ENCODE measurements at places on chromosomes 12 and 14.

DNA sequence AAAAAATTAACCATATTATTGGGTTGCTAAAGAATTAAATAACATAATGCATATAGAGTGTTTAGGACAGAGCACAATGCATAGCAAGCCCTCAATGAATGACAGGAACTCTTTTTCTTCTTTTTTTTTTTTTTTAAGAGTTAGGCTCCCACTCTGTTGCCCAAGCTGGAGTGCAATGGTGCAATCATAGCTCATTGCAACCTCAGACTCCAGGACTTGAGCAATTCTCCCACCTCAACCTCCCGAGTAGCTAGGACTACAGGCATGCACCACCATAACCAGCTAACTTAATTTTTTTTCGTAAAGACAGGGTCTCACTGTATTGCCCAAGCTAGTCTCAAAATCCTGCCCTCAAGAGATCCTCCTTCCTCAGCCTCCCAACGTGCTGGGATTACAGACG is 20.5 kb upstream of the MTERF2 start:
- no peak for DNase-seq

GRCh38 chr12:48998497-48999353 is 450 bp downstream of the DDN start:
- no peak for DNase-seq

GRCh38 chr14:22390824-22391461 is 198.1 kb downstream of the DAD1 start:
- no peak for DNase-seq

GRCh38 chr14:66133666-66134065 is 352.5 kb upstream of the CCDC196 start:
- DNase-seq = no peak

DNA sequence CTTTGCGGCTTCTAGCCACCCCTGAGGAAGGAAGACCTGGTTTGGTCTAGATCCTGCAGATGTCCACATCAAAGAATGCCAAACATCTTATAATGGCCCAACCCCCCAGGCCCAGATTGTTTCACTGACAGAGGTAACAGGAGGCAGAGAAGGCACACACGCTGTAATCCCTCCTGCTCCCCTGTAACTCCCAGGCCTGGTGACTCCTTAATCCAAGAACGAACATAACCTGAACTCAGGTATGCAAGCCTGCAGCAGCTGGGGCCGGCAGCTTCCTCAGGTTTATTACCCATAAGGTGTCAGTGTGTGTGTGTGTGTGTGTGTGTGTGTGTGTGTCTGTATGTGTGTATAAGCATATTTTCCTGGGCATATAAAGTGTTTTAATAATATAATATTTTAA is 52.7 kb downstream of the ERH start:
- no peak for DNase-seq

DNA sequence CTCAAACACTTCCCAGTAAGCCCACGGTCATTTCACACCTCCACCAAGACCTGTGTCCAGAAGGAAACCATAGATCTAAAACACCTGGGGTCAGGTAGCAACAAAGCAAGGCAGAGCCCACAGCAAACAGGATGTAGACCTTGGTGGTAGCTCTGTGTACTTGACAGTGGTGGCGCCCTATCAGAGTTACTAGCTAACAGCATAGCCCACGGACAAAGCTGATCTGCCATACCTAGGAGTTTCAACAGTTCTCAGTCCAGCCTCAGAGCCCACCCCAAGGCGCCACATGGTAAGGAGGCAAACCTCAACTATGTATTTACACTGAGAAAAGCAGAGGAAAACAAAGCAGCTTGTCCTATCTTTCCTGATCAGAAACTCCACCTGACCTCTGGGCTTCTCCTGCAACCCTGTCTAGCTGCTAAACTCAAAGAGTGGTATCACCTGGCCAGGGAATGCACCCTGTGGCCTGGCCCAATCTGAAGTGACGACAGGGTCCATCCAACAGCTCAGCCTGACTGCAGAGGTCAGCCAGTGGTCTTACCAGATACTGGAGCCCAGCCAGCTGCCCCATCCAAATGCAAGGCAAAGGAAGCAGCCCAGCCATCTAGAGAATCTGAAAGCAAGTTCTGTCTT is 46.3 kb downstream of the STON2 start:
- DNase-seq = no peak

DNA sequence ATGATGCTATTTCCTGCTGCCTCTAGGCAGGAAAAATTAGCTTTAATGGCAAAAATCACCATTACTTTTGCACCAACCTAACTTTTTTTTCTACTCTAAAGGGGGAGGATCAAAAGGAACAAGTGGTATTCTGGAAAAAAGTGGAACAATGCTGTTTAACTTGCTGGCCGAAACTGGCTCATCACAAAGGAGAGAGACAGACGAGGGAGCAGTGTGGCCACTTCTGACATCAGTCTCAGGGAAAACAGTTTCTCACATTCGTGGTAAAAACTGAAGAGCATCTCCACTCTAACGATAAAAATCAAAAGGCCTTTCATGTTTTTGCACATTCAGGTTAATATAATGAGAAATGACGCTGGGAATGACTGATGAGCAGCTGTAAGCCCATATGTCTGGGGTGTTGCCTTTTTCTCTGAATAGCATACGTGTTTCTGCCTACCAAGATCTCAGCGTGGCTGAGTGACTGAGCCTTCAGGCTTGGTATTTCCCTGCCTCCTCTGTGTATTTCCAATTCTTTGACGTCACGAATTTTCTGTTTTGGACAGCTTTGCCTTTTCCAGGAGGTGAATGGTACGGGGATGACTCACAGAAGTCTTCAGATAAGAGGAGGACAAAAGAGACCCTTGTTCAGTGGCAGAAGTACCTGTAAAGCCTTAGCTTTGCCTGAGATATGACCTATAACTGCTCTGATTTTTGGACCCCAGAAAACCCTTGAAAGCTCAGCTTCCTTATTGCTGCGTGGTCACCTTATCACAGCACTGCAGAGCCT is 358.8 kb downstream of the GLT1D1 start:
- DNase-seq = no peak

- DNase-seq = no peak
Measured at GRCh38 chr12:94191811-94192210, 43.4 kb downstream of the PLXNC1 start.

- no peak for DNase-seq
Measured at GRCh38 chr14:50091240-50091913, 25.0 kb downstream of the VCPKMT start.

GRCh38 chr14:50725761-50726160 is 57.7 kb upstream of the SAV1 start:
- no peak for DNase-seq

GRCh38 chr12:48973531-48973930 is 2.0 kb upstream of the WNT10B start:
- DNase-seq = no peak

- no peak for DNase-seq
Measured at GRCh38 chr12:2649201-2650030, 145.4 kb upstream of the FKBP4 start.

DNA sequence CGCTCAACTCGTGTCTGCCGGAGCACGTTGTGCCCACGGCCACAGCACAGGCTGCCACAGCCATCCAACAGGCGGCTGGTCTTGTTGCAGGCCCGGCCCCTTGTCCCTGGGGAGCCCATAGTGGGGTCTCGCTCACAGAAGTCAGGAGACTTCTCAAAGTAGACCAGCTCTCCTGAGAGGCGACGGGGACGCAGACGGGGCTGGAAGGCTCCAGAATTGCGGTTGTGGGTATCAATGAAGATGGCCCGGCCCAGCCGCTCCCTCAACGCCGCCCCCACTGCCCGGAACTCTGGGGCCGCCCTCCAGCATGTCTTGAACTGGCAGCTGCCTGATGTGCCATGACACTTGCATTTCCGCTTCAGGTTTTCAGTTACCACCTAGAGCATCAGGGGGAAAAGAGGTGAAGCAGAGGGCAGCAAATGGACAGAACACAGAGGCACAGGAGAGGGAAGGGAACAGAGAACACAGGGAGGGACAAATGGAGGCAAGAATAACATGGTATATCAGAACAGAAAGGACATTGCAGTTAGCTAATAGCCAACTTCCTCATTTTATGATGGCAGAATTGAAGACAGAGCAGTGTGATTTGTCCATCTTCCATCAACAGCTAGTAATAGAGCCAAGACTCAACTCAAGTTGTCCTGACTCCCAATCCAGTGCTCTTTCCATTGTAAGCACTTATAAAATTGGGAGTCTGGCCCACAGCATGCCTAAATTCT is 5.2 kb downstream of the WNT10B start:
- DNase-seq = no peak

Data from stimulated activated CD4-positive, alpha-beta T cell treated with anti-CD3 and anti-CD28 coated beads, Interleukin-12 subunit alpha, Interleukin-12 subunit beta, amount 100 ng/mL, for 24 hours (primary cell).